ENCODE measurements at places on chromosomes 13 and 19.

DNA sequence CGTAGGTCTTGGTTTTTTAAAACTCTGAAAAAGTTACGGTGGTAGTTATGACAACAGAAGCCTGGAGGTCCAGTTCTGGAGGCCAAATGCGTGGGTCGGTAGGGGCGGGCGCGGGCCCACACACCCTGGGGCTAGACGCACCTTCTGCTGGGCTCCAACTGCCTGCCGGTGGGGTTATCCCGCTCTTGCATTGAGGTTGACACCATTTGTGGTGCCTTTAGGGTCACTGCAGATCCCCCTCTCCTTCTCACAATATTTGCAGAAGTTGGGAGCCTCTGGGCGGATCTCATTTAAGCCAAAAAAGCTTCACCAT, 81.6 kb downstream of the CHST8 start:
- DNase-seq, result no peak

- no peak for DNase-seq
Measured at GRCh38 chr19:6778386-6778785, 5.9 kb downstream of the VAV1 start.

GRCh38 chr13:51601601-51602565, 17.6 kb downstream of the WDFY2 start:
- no peak for DNase-seq

DNA sequence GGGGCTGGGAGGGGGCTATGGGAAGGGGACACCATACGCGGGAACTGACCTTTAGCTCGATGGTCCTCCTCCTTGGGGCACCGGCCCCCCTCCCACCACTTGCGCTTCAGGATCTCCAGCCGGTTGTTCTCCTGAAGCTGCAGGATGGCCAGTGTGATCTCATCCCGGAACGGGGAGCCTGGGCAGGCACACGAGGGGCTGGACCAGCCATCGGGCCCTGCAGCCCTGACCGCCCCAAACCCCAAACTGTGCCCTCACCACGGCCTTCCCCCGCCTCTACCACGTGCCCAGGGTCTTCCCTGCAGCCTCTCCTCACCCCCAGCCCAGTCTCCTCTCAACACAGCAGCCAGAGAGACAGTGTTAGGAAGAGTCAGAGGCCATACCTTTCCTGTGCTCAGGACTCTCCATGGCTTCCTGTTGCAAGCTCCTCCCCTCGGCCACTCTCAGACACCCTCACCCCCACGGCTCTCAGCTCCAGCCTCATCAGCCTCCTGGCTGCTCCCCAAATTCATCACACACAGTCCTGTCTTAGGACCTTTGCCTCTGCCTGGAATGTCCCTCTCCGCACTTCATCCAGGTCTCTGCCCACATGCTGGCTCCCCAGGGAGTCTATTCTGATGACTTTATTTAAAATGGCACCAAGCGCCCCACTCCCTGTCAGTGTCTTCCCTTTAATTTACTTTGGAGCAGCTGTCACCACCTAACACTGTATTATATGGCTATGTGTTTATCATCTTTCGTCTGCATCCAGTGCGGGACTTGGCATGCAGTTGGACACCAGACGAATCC, 9.7 kb upstream of the ATP1A3 start:
- DNase-seq, result no peak

GRCh38 chr19:13742756-13743155, 21.6 kb upstream of the MRI1 start:
- peak; percentile 25 for DNase-seq

DNA sequence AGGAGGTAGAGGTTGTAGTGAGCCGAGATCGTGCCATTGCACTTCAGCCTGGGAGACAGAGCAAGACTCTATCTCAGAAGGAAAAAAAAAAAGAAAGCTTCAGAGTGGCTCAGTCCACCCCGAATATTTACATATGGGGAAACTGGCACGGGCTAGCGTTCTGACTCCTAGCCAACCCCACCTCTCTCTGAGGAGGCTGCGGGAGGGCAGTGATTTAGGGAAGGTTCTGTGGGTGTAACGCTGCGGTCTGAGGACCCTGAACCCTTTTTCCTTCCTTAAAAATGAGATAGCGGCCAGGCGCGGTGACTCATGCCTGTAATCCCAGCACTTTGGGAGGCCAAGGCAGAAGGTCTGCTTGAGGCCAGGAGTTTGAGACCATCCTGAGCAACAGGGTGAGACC, 5.0 kb downstream of the LRRC25 start:
- DNase-seq, result no peak

GRCh38 chr19:42280815-42281145, 11.7 kb downstream of the CIC start:
- no peak for DNase-seq

GRCh38 chr13:65907666-65908525, 1322.2 kb downstream of the PCDH9 start:
- DNase-seq, result no peak

DNA sequence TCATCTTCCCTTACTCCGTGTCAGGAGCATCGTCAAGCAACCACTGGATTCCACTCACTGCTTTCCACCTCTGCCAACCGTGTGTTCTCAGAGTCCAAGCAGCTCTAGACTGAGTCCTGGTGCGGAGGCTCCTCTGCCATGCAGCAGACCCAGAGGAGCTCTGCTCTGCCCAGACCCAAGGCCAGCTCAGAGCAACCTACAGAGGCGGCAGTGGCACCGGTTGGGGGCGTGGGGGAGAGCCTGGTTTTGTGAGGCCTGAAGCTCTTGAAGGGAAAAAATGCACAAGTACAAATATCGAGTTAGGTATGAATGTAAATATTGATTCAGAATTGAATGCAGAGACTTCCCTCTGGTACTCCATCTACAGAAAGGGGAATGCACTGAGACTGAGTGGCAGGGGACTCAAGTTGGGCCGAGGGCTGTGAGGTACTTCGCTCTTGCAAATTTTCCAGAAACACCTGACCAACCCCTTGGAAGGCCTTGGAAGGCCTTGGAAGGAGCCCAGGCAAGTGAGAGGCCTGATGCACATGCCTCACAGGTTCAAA, 46.7 kb downstream of the GJA3 start:
- no peak for DNase-seq

DNA sequence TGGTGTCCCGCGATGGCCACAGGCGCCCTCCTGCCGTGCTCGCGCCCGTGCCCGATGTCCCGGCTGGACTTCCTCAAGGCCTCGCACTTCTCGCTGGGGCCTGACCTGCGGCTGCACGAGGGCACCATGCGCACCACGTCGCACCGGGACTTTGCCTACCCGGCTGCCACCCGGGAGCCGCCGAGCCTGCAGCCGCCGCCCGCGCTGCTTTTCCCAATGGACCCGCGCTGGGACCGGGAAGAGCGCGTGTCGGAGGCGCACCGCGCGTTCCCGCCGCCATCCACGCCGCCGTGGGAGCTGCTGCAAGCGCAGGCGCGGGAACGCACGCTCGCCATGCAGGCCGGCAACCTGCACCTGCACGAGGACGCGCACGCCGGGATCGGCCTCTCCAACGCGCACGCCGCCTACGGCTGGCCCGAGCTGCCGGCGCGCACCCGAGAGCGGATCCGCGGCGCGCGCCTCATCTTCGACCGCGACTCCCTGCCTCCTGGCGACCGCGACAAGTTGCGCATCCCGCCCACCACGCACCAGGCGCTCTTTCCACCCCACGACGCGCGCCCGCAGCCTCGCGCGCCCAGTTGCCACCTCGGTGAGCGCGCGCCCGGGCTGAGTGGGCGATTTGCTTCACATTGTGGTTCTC, 12.1 kb upstream of the PEX11G start:
- DNase-seq, result no peak

GRCh38 chr13:64928696-64929499, 2301.2 kb downstream of the PCDH9 start:
- DNase-seq, result peak; percentile 88

- peak; percentile 54 for DNase-seq
Measured at GRCh38 chr19:18300930-18301717, 19.7 kb upstream of the JUND start.

DNA sequence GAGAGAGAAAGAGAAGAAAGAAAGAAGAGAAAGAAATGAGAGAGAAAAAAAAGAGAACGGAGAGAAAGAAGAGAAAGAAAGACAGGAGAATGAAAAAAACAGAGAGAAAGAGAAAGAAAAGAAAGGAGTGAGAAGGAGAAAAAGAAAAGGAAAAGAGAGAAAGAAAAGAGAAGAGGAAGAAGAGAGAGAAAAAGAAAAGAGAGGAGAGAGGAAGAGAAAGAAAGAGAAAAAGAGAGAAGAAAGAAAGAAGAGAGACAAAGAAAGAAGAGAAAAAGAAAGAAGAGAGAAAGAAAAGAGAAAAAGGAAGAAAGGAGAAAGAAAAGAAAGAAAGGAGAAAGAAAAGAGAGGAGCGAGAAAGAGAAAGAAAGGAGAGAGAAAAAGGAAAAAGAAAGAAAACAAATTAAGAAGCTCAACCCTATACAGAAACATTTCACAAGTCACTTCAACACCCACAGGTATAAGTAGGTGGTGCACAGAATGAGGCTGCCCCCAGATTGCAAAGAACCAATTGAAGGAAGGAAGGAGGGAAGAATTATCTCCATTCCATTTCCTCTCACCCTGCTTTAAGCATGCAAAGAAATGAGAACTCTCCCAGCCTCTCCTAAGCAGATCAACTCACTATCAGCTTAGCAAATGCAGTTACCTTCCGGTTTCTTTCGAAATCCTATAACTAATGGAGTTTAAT, 98.8 kb upstream of the CACNA1A start:
- no peak for DNase-seq

DNA sequence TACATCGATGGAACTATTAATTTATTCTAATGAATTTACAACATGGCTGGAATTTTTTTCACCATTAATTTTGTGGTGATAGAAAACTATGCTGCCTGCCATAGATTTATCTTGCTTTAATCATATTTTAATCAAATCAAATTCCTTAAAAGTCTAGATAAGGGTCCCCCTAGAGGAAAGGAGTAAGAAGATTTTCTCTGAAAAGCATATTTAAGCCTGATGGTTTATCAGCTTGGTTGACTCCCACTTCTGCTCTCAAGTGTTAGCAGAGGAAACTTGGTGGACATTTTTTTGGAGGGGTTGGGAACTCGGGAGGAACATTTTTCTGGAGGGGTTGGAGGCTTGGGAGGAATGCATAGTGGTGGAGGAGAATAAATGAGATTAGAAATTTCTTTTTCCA, 253.3 kb downstream of the KCNRG start:
- DNase-seq, result peak; percentile 38

DNA sequence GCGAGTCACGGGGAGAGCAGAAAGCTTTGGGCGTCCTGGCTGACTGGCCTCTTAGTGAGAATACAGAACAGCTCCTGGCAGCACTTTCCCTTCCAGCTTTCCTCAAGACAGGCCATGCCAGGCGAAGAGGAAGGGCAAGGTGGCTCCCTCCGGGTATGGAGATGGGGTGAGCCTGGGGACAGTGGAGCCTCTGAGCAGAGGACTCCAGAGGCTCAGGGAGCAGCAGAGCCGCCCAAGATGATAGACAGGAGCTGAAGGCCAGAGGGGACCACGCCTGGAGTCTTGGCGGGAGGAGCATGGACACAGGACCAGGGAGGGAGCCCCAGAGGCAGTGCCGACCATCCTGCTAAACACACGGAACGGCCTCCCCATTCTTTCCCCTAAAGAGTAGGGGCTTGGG, 229.1 kb downstream of the TM9SF2 start:
- no peak for DNase-seq

- DNase-seq, result peak; percentile 57
Measured at GRCh38 chr13:34044041-34044440, 226.1 kb downstream of the RFC3 start.

GRCh38 chr13:50340551-50341287, 325.5 kb downstream of the KCNRG start:
- no peak for DNase-seq

GRCh38 chr13:95258619-95259194, 42.5 kb downstream of the ABCC4 start:
- no peak for DNase-seq

- DNase-seq, result no peak
Measured at GRCh38 chr13:102311901-102312300, 89.9 kb downstream of the FGF14 start.

GRCh38 chr19:17605761-17606589, 50.5 kb downstream of the COLGALT1 start:
- peak; percentile 79 for DNase-seq

- DNase-seq, result no peak
Measured at GRCh38 chr13:21797736-21798135, 126.9 kb downstream of the FGF9 start.

- no peak for DNase-seq
Measured at GRCh38 chr13:26967119-26968038, 204.2 kb downstream of the USP12 start.

DNA sequence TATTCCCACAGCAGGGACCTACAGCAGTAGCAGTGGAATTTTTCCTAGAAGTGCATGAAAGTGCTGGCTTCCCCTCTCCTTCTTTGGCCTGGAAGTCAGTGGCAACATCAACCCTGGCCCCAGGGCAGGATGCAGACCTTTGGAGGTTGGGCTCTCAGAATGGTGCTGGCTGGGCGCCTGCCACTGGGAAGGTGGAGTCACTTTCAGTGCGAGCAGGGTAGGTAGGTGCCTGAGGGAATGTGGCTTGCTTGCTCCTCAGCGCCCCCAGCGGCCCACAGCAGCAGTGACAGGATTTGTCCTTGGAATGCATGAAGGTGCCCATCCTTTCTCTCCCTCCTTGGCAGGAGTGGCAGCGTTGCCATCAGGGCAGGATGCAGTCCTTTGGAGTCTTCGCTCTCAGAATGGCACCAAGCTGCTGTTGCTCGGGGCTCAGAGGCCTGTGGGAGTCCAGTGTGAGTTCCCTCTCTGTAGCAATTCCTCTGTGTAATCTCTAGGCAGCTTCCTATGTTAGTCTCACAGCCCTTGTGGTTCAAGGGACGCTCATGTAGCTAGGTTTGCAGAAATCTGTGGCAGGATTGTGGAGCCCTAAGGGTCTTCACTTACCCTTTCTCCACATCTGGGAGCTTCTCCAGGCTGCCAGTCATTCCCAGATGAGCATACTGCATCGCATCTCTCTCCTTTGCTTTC, 354.4 kb upstream of the DACH1 start:
- peak; percentile 26 for DNase-seq

- DNase-seq, result no peak
Measured at GRCh38 chr13:112261924-112262323, 114.2 kb upstream of the SPACA7 start.
